ENCODE measurements at places on chromosomes 3 and 15.

- no peak for DNase-seq
Observed at GRCh38 chr15:56040081-56041035, 46.9 kb upstream of the NEDD4 start.

DNA sequence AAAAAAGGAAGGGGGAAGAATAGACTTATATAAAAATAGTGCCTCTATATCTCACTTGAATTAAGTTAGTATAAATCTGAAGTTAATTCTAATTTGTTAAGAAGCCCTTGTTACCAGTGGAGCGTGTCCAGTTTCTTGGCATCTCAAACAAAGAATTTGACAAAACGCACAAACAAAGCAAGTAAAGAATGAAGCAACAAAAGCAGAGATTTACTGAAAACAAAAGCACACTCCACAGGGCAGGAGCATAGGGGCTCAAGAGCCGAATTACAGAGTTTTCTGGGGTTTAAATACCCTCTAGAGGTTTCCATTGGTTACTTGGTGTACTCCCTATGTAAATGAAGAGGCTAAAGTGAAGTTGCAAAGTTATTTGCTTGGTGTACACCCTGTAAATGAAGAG is 34.0 kb upstream of the GK5 start:
- no peak for DNase-seq

GRCh38 chr15:68054628-68055223 is 611 bp downstream of the PIAS1 start:
- peak; percentile 26 for DNase-seq

- no peak for DNase-seq
Observed at GRCh38 chr3:102670986-102671385, 236.2 kb downstream of the ZPLD1 start.

DNA sequence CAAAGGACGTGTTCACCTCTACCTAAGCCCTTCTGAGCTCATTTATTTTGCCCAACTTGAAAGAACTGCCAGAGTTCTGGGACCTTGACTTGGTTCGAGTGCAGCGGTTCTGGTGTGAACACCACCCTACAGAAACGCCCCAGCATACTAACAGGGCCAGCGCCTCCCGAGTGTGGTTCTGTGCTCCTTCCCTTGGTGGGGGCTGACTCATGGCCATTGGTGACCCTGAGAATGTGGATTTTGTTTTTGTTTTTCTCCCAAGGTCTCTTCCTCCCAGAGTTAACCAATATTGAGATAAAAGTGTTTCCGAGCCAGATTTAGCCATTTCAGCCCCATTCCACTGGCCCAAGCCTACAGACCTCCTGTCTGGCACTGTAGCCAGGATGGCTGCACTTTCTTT is 27.9 kb downstream of the SEMA7A start:
- DNase-seq: no peak

DNA sequence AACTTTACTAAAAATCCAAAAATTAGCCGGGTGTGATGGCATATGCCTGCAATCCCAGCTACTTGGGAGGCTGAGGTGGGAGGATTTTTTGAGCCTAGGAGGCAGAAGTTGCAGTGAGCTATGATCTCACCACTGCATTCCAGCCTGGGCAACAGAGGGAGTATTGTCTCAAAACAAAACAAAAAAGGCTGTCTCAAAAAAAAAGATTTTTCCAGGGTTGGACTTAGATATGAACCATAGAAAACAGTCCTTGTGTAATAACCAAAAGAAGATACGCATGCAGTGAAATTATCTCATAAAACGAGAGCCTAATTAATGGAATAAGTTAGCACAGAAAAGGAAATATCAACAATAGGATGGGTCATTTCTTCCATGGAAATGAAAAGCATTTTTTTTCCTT is 320.4 kb upstream of the RASGRP1 start:
- DNase-seq: no peak

DNA sequence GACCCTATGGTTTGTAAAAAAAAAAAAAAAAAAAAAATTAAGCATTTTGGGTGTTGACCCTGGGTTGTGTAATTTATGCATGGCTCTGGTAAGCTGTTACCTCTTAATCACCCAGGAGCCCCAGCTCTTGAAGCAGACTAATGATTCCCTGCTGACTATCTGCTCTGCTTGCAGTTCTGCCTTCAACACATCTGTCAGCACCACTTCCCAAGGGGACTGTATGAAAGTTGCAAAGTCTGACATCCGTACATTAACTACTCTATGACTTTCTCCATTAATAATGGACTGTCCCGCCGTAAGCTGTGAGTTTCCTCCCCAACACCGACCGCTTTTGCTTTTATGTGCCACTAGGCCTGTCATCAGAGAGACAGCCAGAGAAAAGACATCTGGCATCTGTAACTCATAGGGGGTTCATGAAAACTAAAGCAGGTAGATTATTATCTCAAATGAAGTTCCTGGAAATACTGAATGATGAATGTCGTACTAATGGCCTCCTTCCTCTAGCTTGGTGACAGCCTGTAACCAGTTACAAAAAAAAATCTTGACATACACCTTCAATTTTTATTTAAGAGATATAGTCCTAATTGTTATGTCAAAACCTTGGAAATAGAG is 271.5 kb downstream of the IL5RA start:
- no peak for DNase-seq

- DNase-seq: no peak
Observed at GRCh38 chr3:61522626-61523025, 38.7 kb upstream of the PTPRG start.

DNA sequence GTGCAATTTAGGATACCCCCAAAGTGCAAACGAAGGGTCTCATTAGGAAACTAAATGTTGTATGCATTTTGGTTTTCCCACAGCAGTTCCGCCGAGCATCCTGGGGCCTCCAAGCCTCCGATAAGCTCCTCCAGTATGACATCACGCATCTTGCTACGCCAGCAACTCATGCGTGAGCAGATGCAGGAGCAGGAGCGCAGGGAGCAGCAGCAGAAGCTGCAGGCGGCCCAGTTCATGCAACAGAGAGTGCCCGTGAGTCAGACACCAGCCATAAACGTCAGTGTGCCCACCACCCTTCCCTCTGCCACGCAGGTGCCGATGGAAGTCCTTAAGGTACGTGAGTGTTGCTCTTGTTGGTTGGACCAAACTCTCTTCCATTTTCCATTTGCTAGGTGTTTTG is 120.5 kb upstream of the SAMMSON start:
- no peak for DNase-seq

- no peak for DNase-seq
Observed at GRCh38 chr3:161275919-161276318, 54.8 kb downstream of the NMD3 start.

DNA sequence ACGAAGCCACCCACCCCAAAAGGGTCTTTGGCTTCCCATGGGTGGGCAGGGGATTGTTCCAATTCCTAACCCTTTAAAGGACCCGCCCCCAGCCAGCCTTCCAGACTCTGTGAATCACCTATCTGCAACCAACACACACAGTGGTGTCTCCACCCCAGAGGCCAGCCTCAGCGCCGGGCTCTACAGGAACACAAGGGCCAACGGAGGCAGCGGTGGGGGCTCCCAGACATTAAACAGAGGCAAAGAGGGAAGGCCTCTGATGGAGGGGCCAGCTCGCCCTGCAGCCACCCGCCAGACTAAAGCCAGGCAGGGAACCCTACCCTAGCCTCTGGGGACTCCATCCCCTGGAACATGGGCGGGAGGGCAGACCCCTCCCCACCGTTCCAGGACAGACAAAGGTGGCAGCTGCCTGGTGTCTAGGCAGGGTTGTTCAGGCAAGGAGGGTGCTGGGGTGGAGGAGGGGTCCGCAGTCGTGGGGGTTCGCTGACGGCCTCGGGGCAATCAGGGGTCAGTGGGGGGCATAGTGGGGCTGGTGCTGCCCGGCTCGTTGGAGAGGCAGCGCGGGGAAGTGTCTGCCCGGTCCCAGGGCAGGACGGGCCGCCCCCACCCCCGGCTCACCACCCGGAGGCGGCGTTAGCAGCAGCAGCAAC is 448 bp downstream of the SHISA5 start:
- no peak for DNase-seq

- DNase-seq: no peak
Observed at GRCh38 chr3:58022490-58022889, 14.3 kb downstream of the FLNB start.

- DNase-seq: no peak
Observed at GRCh38 chr3:155070932-155071387, 9.2 kb upstream of the MME start.

- no peak for DNase-seq
Observed at GRCh38 chr3:194351080-194351672, at the start of gene CPN2. CPN2 (minus strand) TSS chr3:194351328; CDS start chr3:194342702, 8,626 bp downstream.
